ENCODE measurements at places on chromosomes 4 and X.
A peak's percentile ranks its signal among the peaks of the same experiment; 100 is the strongest.

DNA sequence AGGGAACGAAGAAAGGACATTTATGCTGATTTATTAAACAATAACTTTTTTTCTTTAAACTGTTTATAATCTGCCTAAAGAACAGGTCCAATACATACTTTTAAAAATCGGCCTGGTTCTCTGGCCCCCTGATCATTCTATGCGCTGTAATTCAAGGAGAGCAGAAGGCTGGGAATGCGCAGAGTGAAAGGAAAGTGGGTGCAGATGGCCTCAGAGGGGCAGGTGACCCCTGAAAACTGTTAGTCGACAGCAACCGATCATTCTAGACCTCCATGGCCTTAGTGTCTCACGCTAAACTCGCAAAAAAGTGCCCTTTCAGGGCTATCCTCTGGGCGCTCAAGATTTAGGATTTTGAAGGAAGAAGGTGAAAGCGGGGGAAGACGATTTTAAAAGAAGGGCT, 2.2 kb downstream of the PDE5A start:
- no peak for DNase-seq

GRCh38 chr4:179196511-179196910, 1754.3 kb upstream of the AGA start:
- no peak for DNase-seq

DNA sequence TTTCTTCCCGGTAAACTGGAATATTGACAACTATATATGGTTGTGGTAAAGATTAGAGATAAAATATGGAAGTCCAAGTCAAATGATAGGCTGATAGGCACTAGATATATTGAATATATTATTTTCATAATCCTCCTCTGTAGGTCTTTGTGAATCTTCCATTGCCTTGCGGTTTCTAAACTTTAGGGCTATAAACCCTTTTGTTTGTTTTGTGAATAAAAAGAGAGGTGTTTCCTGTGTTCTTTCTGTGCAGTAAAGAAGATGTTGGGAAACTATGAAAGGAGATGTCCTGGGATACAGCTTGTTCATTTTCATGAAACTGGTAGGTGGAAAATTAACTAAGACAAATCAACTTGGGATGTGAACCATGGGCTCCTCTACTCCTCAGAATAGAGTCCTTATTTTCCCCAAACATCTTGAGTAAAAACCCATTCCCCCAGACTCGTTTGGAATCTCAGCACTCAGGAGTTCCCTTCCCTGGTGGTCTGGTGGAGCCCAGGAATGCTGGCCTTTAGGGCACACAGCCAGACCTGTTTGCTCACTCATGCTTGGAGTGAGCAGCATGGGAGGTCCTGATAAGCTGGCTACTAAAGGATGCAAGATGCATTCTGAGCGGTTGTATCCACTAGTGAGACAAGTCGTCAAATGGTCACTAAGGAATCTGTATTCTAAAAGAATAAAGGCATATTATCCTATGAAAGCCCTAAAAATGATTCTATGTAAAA, 22.2 kb downstream of the PRDM8 start:
- DNase-seq: no peak

GRCh38 chr4:7155590-7156071, 36.7 kb upstream of the SORCS2 start:
- DNase-seq: no peak

GRCh38 chrX:41457613-41458192, 10.6 kb downstream of the NYX start:
- no peak for DNase-seq

GRCh38 chrX:134626434-134626833, 31.8 kb downstream of the PLAC1 start:
- no peak for DNase-seq

DNA sequence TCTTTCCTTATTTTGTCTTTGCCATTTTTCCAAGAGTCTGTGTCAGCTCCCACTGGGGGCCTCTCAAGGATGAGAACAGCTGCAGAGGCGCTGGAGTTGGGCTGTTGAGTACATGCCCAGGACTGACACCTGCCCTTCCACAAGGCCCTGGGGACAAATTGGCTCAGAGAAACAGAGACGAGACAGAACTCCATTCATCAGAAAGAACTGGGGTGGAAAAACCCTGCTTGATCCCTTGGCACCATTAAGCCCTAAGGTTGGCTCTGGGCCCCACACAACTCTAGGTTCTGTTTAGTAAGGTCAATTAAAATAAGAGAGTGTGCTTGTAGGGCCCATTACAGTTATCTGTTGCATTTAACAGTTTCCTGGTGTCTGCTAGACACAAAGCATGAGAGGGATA, 63.6 kb downstream of the DCX start:
- DNase-seq: no peak

DNA sequence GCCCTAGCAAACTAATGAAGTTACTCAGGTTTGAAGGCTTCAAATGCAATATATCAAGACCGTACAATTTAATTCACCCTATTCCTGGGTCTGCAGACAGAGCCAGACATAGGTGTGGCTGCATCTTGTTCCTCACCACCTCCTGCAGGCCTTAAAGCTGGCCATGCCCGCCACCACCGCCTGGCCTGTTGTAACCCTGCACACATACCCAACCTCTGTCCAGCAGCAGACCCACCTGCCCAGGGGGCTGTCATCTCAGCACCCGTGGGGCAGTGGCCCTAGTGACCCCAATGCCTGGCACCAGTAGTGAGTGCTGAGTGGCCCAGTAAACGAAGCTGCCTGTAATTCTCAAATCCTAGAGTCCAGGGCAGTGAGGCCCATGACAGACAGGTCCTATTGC, 40.7 kb downstream of the ZBTB49 start:
- no peak for DNase-seq

GRCh38 chr4:22502895-22503814, 12.7 kb downstream of the ADGRA3 start:
- DNase-seq: no peak

DNA sequence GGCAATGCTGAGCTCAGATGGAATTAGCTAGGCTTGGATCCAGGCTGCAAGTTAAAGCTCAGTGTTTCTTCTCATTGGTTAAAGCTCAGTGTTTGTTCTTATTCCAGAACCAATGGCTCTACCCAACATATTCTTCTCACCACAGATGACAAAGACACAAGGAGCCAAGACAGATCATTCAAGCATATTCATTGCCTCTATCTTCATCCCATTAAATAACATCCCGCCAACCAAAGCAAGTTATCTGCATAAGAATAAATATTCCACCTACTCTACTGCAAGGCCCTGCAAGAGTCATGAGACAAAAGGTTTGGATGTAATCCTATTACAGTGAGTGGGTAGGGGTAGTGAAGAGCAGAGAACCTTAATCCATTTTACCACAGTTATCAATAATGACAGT, 766.5 kb downstream of the C4orf33 start:
- DNase-seq: no peak

- peak; percentile 60 for DNase-seq
Measured at GRCh38 chr4:85084371-85085094, 118.0 kb upstream of the WDFY3 start.

- DNase-seq: no peak
Measured at GRCh38 chr4:20666012-20666860, 34.0 kb upstream of the PACRGL start.

DNA sequence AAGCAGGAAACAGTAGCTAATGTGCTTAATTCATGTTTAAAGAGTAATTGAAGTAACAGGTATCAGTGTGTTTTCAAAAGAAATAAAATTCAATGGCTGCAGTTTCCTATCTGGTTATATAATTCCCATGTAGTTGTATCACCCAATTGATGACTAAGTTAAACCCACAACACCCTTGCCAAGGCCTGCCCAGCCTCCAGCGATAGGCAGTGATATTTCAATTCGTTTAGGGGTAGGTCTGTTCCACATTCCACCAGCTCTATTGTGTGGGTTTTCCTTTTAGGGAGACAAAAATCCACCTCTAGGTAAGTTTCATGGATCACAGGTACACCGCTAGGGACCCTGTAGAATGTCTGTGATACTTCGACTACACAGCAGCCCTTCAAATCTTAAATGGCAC, 24.7 kb upstream of the MXRA5 start:
- no peak for DNase-seq

GRCh38 chrX:136636121-136636520, 11.8 kb upstream of the CD40LG start:
- DNase-seq: no peak

GRCh38 chrX:110414679-110415439, 56.2 kb downstream of the RTL9 start:
- no peak for DNase-seq

DNA sequence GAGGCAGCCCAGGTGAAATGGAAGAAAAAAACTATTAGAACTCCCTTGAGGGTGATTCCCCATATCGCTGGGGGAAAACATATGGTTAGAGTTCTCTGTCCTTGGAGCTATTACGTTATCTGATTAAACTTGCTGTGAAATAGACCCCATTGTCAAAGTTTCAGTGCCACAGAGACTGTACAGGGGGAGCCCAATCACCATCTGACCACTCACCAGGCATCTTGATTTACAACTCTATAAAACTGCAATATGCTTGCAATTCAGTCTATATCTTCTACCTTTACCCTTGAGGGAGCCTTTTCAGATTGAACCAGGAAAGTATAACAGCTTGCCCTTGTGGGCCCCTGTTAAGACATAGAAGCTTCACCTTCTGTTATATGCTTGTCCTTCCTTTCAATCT, 18.2 kb downstream of the TMEM255A start:
- no peak for DNase-seq

All from COR-L47 (cell line).